ENCODE measurements at places on chromosomes 16 and 17.

DNA sequence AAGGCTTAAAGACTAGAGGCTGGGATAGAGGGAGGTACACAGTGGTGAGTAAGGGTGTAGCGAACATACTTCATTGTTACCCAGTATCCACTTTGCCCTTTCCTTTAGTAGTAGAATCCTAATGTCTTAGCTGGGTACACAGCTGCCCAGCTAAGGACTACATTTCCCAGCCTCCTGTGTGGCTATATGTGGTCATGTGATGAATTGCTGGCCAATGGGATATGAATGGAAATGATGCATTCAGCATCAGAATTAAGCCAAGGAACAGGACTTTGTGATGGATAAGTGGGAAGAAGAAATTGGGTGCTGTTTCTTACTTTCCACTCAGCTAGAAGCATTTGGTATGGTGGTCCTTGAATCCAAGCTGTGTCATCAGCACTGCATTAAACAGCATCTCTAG is 55.9 kb downstream of the FOXL1 start:
- no peak for DNase-seq

GRCh38 chr16:47037396-47037745 is 63.9 kb upstream of the DNAJA2 start:
- DNase-seq: no peak

- DNase-seq: no peak
Measured at GRCh38 chr16:69111216-69111875, 5.9 kb downstream of the HAS3 start.

DNA sequence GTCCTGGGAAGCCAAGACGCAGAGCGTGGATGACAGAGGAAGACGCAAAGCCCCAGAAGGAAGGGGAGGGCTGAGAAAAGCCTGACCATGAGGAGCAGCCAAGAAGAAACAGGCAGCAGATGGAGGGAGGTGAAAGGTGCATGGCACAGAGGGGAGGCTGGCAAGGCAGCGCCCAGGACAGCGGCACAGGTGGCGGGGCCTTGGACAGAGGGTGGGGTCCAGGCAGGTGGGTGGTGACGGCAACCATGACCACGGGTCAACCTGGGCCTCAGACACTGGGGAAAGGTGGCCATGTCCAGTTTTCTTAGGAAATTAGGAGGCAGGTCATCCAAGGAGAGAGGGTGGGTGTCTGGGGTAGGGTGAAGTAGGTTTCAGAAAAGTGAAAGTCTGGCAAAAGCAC is 17.0 kb downstream of the ARHGAP17 start:
- no peak for DNase-seq

DNA sequence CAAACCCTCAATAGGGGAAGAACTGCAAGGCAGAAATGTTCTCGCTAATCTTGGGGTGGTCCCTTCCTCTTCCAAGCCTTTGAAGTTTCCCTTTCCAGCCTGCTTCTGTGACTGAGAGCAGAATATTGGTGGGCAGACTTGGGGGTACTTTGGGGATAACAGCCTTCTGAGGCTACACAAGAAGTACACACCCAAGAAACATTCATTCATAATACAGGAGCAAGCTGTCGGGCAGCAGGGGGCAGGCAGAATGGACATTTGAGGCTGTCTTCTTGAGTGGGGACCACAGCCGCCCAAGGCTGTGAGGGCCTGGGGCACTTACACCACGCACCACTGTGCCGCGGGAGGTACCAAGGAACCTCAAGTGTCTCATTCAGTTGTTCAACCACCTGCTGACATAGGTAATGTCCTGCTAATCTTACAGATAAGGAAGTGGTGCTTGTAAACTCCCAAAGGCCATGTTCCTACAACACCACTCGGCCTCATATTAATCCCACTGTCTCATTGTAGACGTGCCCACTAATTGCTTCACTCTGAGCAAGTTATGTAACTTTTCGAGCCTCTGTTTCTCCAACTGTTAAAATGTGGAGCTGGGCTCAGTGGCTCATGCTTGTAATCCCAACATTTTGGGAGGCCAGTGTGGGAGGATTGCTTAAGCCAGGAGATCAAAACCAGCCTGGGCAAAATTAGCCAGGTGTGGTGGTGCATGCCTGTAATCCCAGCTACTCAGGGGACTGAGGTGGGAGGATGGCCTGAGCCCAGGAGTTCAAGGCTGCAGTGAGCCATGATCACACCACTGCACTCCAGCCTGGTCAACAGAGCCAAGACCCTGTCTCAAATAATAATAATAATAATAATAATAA is 2.5 kb upstream of the MRPS23 start:
- no peak for DNase-seq

DNA sequence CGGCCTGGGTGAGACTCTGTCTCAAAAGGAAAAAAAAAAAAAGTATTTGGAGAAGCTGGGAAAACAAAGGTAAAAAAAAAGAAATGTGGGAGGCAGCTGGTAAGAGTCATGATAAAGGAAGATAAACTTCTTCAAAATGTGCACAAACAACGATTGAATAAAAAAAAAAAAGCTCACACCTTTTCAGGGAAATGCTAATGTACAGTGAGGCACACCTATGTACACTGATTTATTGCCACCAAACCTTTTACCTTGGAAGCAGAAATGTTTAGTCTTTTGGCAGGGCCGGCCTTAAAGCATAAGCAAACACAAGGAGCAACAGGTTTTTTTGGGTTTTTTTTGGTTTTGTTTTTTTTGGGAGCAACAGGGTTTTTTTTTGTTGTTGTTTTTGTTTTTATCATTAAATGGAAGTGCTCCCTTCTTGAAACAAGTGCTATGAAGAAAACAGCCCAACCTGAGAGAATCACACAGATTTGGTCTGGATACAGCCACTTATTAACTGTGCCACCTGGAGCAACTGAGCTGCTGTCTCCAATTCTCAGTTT is 29.8 kb upstream of the KCNJ2 start:
- DNase-seq: no peak

DNA sequence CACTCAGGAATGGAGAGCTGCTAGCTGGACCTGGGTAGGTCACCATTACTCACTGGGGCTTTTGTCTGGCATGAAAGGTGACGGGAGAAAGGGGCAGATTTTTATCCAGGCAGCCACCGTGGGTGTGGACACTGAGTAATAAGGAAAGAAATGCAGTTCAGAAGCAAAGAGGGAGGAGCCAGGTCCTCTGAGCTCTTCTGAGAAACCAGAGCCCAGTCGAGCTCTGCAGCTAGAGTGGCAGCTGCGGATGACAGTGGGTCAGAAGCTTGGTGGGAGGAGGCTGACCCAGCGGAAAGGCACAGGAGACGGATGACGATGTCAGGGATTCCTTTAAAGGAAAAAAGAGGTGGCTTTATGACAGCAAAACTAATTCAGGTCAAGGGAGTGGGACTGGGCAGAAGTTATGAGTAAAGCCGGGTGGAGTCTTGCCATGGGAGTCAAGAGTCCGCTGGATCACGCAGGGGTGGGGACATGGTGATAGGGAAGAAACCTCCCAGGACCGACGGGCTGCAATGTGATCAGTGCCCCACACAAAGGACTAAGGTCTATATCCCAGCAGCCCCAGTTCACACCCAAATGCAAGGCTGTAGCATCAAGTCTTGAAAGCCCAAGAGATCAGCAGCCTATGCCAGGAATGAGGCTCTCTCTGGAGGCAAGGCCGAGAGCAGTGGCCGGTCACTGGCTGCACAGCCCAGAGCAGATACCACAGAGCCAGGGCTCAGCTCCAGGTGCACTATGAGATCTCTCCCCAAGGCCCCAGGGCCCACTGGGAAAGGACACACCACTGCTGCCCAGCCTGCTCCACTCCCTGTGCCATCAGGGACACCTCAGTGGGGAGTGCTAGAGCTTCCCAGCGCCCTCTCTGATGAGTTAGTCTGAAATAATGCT is 6.3 kb upstream of the MNT start:
- peak; percentile 86 for DNase-seq

DNA sequence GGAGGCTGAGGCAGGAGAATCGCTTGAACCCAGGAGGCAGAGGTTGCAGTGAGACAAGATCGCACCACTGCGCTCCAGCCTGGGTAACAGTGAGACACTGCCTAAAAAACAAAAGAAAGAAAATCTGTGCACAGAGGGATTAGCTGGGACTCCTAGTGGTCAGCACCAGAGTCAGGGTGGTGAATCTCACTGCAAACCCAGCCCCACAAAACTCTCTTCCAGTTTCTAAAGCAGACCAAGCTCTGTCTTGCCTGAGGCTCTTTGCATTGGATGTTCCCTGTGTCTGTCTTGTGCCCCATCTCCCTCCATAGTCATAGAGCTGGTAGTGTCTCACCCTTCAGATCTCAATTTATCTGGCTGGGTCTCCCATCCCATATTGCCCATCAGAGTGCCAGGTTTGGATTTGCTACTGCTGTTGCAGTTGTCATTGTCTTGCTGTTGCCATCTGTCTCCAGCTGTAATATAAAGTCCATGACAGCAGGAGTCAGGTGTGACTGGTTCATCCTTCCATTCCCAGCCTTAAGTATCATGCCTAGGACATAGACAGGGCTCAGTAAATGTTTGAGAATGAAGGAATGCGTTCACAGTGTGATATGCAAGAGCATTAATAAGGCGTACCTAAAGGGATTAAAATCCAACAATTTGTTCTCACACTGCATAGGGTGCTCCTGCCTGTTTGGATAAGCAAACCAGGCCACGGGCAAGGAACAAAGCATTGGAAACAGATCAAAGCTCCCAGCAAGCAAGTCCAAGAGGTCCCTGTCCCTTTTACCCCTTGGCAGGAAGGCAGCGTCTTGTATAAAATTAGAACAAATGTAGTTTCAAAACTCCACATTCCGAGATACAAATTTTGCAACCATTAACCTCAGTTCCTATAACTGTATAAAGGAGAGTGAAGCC is 614.6 kb upstream of the CDH5 start:
- DNase-seq: no peak

All from amniotic stem cell (primary cell).